Transverse colon (tissue), 4 donors: ENCODE measurements at places on chromosomes 7 and 10. TPM values are rescaled to one million over a fixed set of nuclear protein-coding genes. Genes with fewer than 3 reads are reported as not detected.

The FIGNL1 gene
- 0.80 TPM for total RNA-seq

The TAS2R41 gene
- not detected for total RNA-seq

DNA sequence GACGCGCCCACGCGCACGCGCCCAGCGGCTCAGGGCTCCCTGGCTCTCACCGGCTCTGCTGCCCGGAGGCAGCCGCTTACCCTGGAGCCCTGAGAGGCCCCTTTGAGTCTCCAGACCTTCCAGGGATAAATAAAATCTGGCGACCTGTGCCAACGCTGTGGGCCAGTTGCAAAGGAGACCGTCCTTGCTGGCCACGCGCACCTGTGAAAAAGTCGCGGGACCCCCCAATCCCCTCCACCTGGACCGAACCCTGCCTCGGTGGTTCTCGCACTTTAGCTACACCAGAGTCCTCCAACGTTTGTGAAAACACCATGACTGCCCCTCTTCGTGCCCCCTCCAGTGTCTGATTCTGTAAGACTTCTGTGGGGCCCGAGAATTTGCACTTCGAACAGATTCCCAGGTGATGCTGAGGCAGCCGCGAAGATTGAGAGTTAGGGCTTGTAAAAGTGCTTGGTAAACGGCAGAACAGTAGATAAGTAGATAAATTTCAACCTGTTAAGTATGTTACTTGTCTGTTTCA is 102.4 kb upstream of the SVIL start:
- H3K27me3 ChIP-seq = no peaks in the 10 kb centered on the region
- H3K4me3 ChIP-seq = peak overlapping the region; percentile 93
- peak overlapping the region; percentile 99 for H3K27ac ChIP-seq

DNA sequence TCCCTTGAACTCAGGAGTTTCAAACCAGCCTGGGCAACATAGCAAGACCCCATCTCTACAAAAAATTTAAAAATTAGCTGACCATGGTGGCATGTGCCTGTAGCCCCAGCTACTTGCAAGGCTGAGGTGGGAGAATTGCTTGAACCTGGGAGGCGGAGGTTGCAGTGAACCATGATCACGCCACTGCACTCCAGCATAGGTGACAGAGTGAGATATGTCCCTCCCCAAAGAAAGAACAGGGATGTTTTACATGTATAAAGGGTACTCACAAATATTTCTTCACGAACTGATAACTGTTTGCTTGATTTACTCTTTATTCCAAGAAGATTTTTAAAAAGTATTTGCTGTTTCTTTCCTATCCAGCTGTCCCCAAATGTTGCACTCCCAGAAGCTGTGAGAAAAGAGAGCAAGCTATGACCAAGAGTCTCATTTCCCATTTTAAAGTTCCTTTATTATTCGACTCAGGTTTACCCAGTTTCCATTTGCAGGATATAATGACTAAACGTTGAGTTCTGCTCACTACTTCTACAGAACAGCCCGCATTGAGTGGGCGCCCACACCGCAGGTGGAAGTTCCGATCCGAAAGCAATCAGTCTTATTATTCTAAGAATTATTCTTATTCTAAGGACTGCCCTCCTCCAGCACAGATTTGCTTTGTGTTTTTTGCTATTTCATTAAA is 90.7 kb downstream of the APBB1IP start:
- no peaks in the 10 kb centered on the region for H3K27me3 ChIP-seq
- H3K4me1 ChIP-seq = no peaks in the 10 kb centered on the region
- H3K4me3 ChIP-seq = no peak overlapping the region
- no peak overlapping the region for H3K27ac ChIP-seq
